Activated CD4-positive, alpha-beta T cell treated with anti-CD3 and anti-CD28 coated beads, Interleukin-2, amount 50 U/mL, for 1 hour (primary cell): ENCODE measurements at places on chromosomes 3 and 15.

DNA sequence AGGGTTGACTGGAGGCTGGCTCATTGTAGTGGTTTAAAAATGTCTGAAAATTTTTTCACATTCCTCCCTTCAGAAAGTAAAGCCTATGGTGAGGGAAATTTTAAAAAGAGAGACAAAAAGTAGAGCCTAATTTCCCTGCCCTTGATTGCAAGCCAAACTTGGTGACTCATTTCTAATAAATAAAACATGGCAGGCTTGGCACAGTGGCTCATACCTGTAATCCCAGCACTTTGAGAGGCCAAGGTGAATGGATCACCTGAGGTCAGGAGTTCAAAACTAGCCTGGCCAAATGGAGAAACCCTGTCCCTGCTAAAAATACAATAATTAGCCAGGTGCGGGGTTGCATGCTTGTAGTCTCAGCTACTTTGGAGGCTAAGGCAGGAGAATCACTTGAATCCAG lies 18.9 kb upstream of the ARRDC4 start:
- no peak for DNase-seq

DNA sequence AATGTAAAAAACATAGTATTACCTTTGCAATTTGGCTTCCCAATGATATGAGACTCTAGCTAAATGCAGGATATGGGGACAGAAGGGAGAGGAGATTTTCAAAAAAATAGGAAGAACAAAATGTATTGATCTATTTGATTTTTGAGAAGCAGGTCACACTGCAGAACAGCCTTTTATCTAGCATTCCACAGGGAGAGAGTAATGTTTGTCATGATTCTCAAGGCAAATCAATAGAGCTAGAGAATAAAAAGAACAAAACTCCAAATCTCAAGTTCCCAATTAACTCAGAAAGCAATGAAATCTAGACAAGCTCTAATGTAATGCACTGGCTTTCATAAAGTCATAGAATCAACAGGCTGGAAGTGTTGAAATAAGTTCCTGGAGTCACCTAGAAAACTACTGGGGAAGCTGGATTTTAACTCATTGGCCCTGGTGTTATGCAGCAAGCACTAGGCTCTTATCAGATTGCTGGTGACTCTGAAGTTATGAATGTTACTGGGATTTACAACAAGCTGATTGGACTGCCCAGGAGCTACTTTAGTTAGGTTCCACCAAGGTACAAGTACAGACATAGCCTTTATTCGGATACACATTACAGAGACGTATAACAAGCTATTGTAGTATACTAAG lies 442.8 kb downstream of the FGF12 start:
- DNase-seq, result no peak

- no peak for DNase-seq
Observed at GRCh38 chr3:134036291-134036690, 6.6 kb upstream of the SLCO2A1 start.

DNA sequence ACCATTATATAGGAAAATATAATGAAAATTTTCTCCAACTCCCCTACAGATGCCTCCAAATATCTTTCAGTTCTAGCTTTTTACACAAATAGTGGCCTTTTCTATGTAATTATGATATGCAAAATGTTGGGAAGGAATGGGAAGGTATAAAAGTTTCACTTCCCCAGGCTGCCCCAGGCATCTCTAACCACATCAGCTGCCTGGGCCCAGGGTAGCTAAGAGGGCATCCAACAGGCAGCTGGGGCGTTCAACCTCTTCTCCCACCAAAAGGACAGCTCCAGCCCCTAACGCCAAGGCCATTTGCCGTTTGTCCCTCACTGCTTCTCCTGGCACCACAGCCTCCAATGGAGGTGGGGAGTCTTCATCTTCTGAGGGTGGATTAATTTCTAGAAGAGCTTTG lies 188.1 kb upstream of the TSC22D2 start:
- no peak for DNase-seq

DNA sequence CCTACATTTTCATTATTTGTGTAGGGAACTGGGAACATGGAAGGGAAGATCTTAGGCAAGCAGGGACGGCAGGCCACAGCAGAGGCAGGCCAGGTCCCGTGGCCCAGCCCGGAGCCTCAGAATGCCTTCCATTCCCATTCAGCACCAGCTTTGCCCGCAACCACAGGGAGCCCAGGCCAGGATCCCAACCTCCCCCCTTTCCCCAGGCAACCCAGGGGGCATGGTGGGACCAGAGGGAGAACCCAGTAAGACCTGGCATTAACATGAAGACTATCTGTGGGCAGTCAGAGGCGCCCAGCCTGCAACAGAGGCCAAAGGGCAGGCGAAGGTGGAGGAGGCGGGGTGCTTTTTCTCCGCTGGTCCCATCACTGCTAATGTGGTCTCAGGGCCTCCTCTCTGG lies 135.6 kb downstream of the TPRA1 start:
- DNase-seq, result no peak

- DNase-seq, result no peak
Observed at GRCh38 chr3:149339931-149340309, 6.5 kb upstream of the TM4SF18 start.

DNA sequence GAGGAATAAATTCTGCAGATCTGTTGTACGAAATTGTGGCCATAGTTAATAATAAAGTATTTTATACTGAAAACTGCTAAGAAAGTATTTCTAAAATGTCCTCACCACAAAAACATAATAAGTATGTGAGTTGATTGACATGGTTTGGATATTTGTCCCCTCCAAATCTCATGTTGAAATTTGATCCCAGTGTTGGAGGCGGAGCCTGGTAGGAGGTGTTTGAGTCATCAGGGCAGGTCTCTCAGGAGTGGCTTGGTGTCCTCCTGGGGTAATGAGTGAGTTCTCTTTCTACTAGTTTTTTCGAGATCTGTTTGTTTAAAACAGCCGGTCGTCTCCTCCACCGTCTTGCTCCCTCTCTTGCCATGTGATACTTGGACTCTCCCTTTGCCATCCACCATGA lies 424.1 kb upstream of the KCNMB2 start:
- no peak for DNase-seq

GRCh38 chr3:112448939-112449338 lies 50.3 kb downstream of the BTLA start:
- no peak for DNase-seq

GRCh38 chr3:53846134-53846850 lies at the start of the genes CHDH and IL17RB:
Gene CHDH (minus strand): TSS chr3:53846419. CDS start chr3:53824008, 22,411 bp downstream.
Gene IL17RB (plus strand): TSS chr3:53846568. CDS start chr3:53846589, 21 bp downstream.
- DNase-seq, result no peak
